ENCODE measurements at places on chromosomes 7 and 10.

- DNase-seq: no peak
Observed at GRCh38 chr10:22651276-22651980, 63.0 kb downstream of the PIP4K2A start.

GRCh38 chr10:71262027-71262426 lies 49.7 kb downstream of the UNC5B start:
- no peak for DNase-seq

- DNase-seq: no peak
Observed at GRCh38 chr10:31294558-31294957, 24.5 kb upstream of the ZEB1 start.

- DNase-seq: no peak
Observed at GRCh38 chr10:32957341-32958084, 517 bp downstream of the ITGB1 start.

GRCh38 chr10:131897297-131897899 lies 3.4 kb upstream of the PPP2R2D start:
- no peak for DNase-seq

DNA sequence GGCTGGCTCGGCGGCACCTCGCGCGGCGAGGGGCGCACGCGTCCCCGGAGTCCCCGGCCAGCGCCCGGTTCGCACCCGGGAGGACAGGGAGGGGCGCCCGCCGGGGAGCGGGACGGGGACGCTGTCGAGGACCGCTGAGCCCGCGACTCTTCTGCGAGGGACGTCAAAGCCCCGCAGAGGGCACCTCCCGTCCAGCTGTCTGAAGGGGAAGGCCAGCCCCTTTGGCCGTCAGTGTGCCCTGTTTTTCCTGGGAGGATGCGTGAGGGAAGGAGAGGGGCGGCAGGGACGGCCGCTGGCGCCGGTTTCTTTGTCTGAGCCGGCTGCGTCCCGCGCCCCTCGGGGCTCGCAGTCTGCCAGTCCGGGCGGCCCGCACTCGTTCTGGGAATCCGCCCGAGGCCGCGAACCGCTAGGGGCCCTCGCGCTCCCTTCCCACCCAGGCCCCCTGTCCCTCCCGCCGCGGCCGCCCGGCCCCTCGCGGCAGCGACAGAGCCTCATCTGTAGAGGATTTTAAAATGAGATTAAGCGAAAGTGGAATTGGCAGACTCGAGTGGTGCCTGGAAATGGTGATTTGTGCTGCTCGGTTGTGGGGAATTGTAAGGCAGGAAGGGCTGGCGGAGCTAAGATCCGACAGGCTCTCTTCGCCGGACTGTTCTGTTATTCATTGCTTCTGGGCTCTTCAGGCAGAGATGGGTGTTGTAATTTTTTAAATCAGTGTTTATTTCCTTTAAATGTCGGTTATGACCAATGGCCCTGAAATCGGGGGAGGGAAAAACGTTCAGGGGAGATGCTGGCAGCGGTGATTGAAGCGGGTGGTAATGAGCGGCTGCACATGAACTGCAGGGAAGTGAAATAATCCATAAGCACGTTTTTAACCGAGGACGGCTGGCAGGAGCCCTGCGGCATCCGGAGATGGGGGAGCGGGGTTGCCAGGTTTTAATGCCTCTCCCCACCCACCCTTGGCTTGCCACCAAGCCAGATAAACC lies 618 bp upstream of the RELN start:
- no peak for DNase-seq

- DNase-seq: no peak
Observed at GRCh38 chr10:123722351-123722750, 56.2 kb downstream of the GPR26 start.

DNA sequence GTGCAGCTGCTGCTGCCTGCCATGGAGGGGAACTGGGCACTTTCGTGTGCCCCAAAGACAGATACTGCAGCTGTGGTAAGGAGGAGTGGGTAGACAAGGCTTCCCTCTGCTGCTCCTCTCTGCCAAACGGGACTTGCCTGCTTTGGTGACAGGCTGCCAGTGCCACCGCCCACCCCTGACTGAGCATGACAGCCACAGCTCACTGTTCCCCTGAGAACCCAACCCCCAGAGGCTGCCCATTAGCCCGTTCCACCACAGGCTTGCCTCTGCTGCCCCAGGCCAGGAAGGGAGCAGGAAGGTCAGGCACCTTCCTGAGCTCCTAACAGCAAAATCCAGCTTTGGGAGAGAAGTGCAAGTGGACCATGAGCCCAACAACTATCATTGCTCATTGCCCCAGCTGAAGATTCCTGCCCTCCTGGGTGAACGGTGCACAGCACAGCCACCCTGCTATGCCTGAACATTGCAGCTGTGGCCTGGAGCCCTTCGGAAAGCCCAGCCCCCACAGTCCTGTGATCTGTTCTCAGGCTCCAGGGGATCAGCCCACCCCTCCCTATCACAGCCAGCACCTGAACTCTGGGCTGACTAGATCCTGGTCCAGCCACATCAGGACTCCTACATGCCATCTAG lies 58.7 kb upstream of the ANTXRL start:
- DNase-seq: no peak

DNA sequence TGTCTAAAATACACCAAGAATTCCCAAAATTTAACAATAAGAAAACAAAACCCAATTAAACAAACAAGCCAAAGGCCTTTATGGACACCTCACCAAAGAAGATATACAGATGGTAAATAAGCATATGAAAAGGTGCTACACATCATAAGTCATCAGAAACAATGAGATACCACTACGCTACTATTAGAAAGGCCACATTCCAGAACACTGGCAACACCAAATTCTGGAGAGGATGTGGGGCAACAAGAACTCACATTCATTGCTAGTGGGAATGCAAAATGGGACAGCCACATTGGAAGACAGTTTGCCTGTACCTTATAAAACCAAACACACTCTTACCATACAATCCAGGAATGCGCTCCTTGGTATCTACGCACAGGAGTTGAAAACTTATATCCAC lies 291.4 kb downstream of the TNS3 start:
- no peak for DNase-seq

GRCh38 chr7:90919816-90920215 lies 323.7 kb downstream of the CDK14 start:
- DNase-seq: no peak

DNA sequence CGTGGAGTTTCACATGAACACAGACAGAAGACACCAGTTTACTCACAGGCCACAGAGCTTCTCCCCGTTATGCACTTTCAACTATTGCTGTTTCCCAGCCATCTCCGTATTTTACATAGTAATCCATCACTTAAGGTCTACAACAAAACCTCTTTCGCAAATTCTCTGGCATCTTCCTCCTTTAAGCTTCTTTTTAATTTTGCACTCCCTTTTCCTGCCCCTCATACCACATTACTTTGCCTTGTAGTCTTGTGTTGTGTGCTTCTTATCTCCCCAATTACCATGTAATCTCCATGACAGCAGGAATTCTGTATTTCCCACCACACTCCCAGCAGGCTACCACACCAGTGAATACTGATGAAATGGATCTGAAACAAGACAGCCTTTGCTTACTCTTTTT lies 87.3 kb downstream of the ODAD2 start:
- DNase-seq: no peak

- DNase-seq: no peak
Observed at GRCh38 chr7:134727711-134728110, 51.7 kb upstream of the CALD1 start.

GRCh38 chr10:89256962-89257361 lies 5.4 kb upstream of the LIPA start:
- DNase-seq: no peak

GRCh38 chr10:45091968-45092367 lies 91.2 kb downstream of the ZNF22 start:
- DNase-seq: no peak

DNA sequence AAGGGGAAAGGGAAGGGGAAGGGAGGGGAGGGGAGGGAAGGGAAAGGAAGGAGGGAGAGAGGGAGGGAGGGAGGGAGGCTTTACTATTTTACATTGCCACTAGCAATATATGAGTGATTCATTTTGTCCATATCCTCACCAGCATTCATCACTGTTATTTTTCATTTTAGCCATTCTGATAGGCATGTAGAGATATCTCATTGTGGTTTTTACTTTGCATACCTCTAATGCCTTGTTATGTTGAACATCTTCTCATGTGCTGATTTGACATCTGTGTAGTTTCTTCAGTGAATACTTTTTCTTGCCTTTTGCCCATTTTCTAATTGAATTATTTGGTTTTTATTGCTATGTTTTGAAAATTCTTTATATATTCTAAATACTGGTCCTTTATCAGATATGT lies 52.7 kb downstream of the GCC1 start:
- no peak for DNase-seq

DNA sequence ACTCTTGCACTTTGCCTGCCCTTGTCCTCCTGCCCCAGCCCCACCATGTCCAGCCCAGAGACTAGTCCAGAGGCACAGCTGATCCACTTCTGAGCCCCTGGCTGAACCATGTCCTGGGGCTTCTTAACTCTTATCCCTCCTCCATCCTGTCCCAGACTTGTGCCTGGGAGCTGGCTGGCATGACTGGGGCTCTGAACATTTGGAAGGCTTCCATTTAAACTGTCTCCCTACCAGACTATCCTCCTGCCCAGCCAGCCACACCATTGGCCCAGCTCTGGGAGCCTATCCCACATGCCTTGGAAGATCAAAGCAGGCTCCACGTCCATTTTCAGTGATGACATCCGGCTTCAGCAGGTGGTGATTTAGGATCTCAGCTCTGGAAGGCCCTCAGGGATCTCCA lies 57.4 kb downstream of the FAM241B start:
- DNase-seq: no peak

GRCh38 chr10:101224910-101225823 lies 4.1 kb downstream of the LBX1 start:
- no peak for DNase-seq

DNA sequence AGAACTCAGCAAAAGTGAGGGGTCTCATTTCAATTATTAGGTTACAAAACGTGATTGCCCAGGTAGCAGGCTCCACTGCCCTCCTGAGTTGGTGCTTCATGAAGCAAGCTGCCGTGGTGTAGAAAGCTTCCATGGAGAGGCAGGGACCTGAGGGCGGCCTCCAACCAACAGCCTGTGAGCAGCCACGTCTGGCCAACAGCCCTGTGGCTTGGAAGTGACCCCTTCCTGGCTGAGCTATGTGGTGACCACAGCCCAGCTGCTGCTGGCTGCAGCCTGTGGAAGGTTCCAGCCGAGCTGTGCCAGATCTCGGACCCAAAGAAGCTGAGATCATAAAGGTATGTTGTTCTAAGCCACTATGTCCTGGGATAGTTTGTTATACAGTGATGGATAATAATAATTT lies 122.5 kb upstream of the KLF6 start:
- no peak for DNase-seq

- no peak for DNase-seq
Observed at GRCh38 chr7:119175911-119176627, 951.6 kb downstream of the ANKRD7 start.

DNA sequence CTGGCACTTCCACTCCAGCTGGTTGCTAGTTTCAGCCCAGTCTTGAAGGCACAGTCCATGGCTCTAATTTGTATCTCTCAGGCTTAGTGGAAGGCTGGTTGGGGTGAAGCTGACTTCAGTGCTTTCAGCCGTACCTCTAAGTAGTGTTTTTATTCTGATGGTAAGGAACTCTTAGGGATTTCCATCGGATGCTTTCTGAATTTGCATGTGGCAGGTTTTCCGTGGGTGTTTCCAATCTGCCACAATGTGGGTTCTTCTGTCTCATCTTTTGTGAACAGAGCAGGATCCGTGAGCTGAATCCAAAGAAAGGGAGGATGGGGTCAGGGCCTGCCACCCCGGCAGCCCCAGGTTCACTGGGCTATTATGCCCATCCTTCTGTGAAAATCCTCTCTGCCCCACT lies 607.9 kb upstream of the MKI67 start:
- DNase-seq: no peak

GRCh38 chr7:43362652-43363034 lies 220.3 kb upstream of the STK17A start:
- no peak for DNase-seq

DNA sequence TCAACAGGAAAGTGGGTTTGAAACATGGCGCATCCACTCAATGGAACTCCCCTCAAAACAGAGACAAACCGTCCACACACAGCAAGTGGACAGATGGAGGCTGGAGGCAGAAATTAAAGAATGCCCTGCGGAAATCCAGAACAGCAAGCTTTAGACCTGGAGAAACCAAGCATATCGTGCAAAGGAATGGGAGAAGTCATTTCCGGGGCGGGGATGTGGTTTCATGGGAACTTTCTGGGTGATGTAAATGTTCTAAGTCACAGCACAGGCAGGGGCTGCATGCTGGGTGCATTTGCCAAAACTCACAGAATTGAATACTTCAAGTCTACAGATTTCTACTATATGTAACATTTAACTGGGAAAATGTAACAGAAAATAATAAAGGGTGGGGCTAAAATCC lies 213.0 kb downstream of the PTPRN2 start:
- no peak for DNase-seq

GRCh38 chr7:44977304-44977958 lies 1.4 kb downstream of the MYO1G start:
- peak; percentile 34 for DNase-seq

DNA sequence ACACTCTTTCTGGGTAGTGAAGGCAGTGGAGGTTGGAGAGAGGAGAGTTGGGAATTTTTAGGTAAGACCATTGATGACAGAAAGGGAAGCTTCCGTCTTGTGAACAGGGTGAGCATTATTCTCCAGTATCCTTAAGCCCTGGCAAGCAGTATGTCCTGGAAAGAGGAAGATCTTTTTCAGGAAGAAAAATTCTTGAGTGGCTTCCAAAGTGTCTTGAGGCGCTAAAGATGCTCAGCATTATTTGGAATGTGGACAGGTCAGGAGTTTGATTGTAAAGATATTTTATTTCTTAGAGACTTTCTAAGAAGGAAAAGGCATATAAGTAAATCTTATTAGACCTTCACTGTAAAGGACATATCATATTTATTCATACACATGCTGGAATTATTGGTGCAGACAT lies 54.3 kb downstream of the ABCC2 start:
- DNase-seq: no peak

GRCh38 chr10:78164702-78165101 lies 131.0 kb downstream of the RPS24 start:
- DNase-seq: no peak

DNA sequence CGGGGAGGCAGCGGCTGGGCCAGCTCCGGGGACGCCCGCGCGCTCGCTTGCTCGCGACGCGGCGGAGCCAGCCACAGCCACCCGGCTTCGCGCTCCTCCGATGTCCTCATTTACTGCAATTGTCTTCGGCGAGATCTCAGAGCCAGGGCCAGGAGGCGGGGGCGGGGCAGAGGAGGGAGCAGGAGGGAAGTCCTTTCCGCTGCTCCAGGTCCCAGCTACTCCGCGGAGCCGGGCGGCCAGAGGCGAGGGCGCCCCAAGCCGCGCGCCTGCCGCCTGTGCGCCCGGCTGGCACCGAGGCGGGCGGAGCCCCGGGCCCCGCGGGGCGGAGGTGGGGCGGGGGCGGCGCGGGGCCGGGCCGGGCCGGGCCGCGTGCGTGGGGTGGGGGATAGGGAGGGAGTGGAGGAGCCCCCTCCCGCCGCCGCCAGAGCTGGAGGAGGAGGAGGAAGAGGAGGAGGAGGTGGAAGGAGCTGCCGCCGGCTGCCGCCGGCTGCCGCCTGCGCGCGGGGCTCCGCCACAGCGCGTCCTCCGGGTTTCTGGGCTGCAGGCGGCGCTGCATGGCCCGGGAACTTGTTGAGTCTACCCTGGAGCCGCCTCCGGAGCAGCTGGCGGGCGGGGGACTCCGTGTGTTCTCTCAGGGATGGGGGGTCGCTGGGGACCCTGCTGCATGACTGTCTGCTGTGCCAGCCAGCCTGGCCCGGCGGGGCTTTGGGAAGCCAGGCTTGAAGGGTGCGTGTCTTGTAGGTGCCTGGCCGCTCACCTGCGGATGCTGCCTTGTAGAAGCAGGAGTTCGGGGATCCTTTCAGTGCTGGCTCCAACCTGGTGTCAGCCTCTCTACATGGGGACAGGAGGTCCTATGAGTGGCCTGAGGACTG lies at the start of gene INSYN2A:
INSYN2A (minus strand) TSS at position 310 of the 872 bp plus-strand sequence. CDS start 20,196 bp downstream, outside the sequence.
- no peak for DNase-seq

- DNase-seq: no peak
Observed at GRCh38 chr7:97001221-97001620, 4.1 kb upstream of the DLX6 start.

Data from KG1 (cell line).